ENCODE measurements at places on chromosomes 2 and 18. TPM values are rescaled to one million over a fixed set of nuclear protein-coding genes. Genes with fewer than 3 reads are reported as not detected.

Gene ATG16L1
- total RNA-seq = 13.9 TPM

Gene REG3G
- not detected for total RNA-seq

Gene SERPINB13
- 281 TPM for total RNA-seq

Gene HOXD10
- total RNA-seq = 0.24 TPM

Gene SPATA3
- not detected for total RNA-seq
